ENCODE measurements at places on chromosomes 13 and 19. TPM values are rescaled to one million over a fixed set of nuclear protein-coding genes. Genes with fewer than 3 reads are reported as not detected.

DNA sequence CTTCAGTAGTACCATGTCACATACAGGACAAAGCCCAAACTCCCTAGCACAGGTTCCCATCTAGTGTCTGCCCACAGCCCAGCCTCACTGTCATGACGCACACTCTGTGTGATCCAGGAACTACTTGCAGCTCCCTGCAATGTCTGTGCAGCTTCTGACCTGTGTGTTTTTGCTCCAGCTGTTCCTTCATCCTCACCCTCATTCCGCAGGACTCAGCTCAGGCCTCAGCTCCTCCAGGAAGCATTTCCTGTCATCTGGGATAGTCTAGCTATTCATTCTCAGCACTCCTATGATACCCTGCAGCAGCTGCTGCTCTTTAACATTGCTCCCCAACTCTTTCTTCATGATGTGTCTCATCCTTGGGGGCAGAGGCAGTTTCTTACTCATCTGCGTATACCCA, 56.1 kb downstream of the ENOX1 start:
- DNase-seq: no peak

GRCh38 chr19:39677961-39678889, 22.5 kb downstream of the LGALS16 start:
- DNase-seq: no peak

- DNase-seq: no peak
These were observed 5.8 kb downstream of the POU4F1 start for GRCh38 chr13:78597602-78597932.

DNA sequence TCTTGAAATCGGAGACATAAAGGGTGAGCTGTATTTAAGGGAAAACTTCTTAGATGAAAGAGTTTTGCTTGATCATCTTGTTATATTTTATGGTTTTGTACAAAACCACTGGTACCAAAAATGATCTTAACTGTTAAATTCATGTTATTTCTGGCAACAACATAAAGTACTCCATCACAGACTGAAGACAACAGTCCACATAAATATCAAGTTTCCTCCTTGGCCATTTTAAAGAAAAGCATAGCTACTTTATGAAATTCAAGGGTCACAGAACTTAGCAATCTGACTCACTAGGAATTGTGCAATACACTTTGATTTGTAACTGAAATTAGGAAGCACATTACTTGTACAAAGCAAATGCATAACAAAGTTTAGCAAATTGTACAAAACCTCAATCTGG, 66.3 kb downstream of the TBC1D4 start:
- peak; percentile 4 for DNase-seq

GRCh38 chr13:101565317-101565716, 112.8 kb downstream of the ITGBL1 start:
- DNase-seq: no peak

DNA sequence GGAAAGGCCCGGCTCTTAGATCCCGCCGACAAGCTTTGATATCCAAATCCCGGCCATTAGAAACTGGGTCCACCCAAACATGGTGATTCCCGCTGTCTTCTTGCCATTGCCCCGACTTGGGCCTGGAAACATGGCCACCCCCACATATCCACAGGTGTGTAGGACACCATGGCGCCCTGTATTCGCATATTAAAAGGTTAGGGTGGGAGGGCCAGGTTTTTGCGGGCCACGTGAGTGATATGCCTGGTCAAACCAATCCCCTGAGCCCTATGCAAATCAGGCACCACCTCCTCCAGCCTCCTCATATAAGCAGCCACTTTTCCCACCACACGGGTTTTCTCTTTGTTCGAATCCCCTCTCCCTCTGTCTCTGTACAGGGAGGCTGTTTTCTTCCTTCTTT, 766.4 kb downstream of the UQCRFS1 start:
- no peak for DNase-seq

GRCh38 chr13:73997964-73998363, 136.2 kb downstream of the KLF12 start:
- no peak for DNase-seq

DNA sequence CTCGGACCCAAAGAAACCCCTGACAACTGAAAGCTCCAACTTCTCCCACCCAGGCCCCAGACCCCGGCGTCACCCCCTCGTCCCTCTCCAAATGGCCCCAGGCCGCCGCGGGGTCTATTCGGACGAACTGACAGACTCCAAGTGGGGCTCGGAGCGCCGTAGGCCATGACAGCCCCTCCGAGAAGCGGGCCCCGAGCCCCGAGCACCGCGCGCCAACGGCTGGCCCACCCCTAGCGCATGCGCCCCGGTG, 360 bp downstream of the DDX39A start:
- DNase-seq: no peak

DNA sequence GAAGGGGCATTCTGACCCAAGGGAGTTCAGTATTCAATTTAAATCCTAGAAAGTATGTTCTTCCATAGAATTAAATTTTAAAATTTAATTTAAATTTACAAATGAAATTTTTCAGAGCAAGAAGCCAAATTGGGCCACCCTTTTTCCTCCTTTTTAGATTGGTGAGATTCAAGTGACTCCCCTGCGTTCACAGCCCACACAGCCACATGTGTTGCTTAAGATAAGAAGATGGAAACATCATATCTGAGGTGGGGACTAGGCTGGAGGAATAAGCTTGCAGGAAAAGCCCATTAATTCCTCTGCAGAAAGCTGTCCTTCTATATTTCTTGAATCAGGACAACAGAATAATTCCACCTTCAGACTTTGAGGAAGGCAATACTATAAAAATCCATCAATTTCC, 392.7 kb upstream of the ZNF507 start:
- no peak for DNase-seq

GRCh38 chr13:33252135-33252534, 33.4 kb downstream of the STARD13 start:
- no peak for DNase-seq

- DNase-seq: no peak
These were observed 15.3 kb downstream of the FPR3 start for GRCh38 chr19:51810223-51810622.

DNA sequence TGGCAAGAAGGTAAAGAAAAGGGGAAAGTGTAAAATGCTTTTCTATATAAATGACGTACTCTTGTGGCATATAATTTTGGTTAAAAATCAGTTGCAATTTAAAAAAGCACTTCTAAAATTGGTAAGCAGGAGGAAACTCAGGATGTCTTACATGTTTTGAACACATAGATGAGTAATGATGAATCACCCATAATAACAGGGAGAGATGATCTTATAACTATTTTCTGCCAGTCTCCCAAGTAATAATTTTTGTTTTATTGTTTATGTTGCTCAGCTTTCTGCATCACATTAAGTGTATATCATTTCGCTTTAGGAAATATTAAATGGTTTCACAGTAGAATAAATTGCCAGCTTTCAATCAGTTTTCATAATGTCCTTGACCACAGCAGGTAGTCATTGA, 1430.7 kb upstream of the PCDH20 start:
- DNase-seq: no peak

DNA sequence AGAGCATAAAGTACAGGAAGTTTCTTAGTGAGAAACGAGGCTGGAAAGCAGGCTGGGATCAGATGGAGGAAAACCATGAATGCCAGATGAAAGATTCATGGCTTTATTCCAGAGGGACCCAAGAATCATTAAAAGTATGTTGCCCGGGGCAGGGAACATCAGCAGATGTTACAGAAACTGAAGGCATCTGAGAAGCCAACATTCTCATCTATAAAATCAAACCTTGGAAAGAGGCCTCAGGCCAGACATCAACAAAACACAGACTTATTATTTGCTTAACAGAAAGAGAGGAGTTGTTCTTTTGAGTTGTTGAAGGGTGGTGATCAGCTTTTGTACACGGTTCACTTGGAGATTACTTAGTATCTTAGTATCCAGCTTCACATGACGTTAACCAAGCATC, 543.6 kb downstream of the RFC3 start:
- DNase-seq: no peak

DNA sequence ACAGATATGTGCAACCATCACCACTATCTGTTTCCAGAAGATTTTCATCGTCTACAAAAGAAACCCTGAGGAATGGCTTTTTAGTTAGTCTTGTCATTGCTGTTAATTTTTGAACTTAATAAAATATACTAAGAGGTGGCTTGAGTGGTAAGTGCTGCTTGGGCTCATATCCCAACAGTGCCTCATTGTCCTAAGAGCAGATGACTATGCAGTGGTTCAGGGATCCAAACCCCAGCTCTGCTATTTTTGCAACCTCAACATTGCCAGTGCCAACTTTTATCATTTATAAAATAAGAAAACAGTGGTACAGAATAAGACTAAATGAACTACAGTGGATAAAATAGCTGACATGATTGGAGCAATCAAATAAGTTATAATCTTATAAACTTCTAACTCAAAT, 123.2 kb upstream of the SLC7A1 start:
- DNase-seq: no peak

GRCh38 chr13:73335210-73335609, 276.4 kb downstream of the KLF5 start:
- no peak for DNase-seq

GRCh38 chr19:3515891-3516422, 9.8 kb downstream of the FZR1 start:
- DNase-seq: no peak

DNA sequence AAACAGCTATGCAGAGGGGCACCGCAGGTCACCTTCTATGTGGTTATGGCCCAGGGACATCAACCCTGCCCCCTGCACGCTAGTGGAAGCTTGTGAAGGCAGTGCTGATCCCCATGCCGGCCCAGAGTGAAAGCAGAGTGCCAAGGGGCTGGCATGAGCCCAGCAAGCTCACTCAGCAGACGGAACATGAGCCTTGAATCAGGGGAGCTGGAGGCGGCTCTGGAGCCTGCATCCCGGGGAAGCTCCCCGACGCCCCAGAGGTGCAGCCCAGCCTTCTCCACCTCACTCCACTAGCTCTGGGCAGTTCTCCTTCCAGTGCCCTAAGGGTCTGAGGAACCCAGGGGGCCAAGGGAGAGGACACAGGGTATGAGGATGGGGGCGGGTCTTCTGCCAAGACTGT, 19.0 kb upstream of the ISYNA1 start:
- no peak for DNase-seq

- no peak for DNase-seq
These were observed 44.5 kb downstream of the SLC7A9 start for GRCh38 chr19:32824916-32825608.

- DNase-seq: no peak
These were observed 85.7 kb downstream of the NUFIP1 start for GRCh38 chr13:44903574-44903985.

GRCh38 chr13:94305463-94305862, 174.0 kb downstream of the DCT start:
- no peak for DNase-seq

- no peak for DNase-seq
These were observed 106.8 kb downstream of the LACC1 start for GRCh38 chr13:43986421-43986981.

- no peak for DNase-seq
These were observed 37.5 kb upstream of the TM9SF2 start for GRCh38 chr13:99463646-99464397.

GRCh38 chr19:30421571-30421970, 49.4 kb downstream of the ZNF536 start:
- DNase-seq: no peak

DNA sequence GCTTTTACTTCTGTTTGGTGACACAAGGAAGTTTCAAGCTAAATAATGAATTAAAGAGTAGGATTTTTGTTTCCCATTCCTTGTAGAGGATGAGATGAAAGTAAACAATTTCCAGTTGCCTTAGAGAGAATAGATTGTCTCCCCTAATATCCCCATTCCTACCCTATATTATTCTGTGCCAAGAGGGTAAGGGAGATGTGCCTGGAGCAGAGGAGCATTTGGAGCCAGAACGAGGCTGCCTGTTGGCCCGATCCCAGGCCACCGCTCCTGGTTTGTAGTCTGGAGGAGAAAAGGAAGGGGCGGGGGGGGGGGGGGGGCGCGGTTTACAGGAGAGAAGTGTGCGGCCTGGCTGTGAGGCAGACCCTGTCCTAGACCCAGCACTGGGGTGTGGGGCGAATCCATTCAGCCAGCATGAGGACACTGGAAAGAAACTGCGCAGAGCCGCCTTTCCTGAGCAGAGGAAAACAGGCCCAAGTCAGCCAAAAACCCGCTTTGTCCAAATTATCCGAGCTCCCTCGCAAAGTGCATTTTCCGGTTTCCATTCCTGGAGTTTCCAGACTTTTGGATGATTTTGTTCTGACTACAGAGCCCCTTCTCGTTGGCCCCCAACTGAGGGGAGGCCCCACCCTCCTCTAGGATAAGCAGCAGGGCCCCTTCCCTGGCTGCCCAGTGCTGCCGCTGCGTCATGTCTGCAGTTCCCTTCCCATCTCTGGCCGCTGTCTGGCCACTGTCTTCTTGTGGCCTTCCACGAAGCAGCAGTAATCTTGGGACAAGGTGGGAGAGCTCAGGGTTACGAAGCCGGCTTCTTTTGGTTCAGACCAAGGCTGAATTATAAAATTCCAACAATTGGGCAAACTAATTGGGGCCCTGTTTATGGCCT, 23.0 kb downstream of the NFIX start:
- no peak for DNase-seq

- DNase-seq: no peak
These were observed 349.1 kb downstream of the LIG4 start for GRCh38 chr13:107866032-107866940.

The ZC3H13 gene
- total RNA-seq: 54.2 TPM

The CEACAM4 gene
- not detected for total RNA-seq

The ICAM3 gene
- total RNA-seq: 134 TPM

The ZSCAN4 gene
- total RNA-seq: not detected

The LTBP4 gene
- 107 TPM for total RNA-seq

The ZNF415 gene
- 1.1 TPM for total RNA-seq

The ZNF490 gene
- total RNA-seq: 7.0 TPM

The C1QTNF9B gene
- total RNA-seq: not detected

The ERICH4 gene
- total RNA-seq: not detected

The UBE2M gene
- total RNA-seq: 29.5 TPM

The SLC6A16 gene
- total RNA-seq: 2.5 TPM

The POGLUT2 gene
- 1.2 TPM for total RNA-seq

The CYP4F22 gene
- 0.46 TPM for total RNA-seq

The GPR183 gene
- total RNA-seq: 80.2 TPM

The N4BP2L1 gene
- 53.2 TPM for total RNA-seq
